ENCODE measurements at places on chromosomes 4 and X.

DNA sequence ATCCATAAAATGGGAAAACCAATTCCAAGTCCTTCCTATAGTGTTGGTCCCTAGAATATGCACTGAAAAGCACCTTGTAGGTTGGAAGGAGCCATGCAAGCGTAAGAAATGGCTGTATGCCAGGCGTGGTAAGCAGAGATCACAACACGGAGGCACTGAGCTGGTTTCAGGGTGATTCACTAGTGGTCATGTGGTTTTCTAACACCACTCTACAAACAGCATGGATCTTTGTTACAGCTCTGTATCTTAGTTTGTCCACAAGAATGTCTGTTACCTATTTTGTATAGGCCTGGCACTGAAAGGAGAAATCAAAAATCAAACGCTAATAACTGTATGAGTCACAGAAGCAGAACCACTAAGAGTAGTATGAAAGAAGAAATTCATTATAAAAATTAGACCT is 71.9 kb downstream of the MAGEB17 start:
- peak; percentile 35 for DNase-seq

DNA sequence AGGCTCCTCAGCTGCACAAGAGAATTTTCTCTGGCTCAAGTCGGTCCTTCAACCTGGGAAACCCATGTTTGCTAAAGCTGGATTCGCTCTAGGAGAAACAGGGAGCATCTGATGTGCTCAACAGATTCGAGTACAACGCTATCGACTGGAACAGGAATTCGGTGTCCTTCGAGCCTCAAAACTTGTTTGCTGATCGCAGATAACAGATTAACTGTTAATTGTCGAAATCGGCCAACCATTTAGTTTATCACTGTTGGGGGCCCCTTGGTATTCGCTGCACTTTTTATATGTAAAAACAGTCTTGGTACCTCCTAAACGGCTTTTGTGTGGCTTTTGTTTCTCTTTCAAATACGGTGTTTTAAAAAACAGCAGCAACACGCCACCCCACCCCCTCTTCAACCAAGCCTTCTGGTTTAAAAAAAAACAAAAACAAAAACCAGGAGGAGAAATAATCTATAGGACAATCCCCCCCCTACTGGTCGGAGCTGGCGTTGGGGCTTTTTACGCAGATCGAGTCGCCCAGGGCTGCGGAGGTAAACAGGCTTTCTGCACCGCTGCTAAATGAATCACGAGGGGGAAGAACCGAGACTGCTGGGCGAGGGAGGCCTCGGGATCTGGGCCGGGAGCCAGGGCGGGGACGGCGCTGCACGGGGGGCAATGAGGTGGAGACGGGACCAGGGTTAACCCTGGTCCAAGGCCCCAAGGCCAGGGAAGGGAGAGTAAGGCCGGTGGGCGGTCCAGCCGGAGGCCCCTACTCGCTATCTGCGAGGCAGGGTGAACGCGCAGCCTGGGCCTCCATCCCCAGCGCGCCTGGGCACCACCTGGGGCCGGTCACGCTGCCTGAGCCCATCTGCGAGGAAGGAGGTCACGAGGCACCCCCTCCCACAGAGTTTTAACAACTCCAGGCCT is 71.7 kb upstream of the BCOR start:
- no peak for DNase-seq

DNA sequence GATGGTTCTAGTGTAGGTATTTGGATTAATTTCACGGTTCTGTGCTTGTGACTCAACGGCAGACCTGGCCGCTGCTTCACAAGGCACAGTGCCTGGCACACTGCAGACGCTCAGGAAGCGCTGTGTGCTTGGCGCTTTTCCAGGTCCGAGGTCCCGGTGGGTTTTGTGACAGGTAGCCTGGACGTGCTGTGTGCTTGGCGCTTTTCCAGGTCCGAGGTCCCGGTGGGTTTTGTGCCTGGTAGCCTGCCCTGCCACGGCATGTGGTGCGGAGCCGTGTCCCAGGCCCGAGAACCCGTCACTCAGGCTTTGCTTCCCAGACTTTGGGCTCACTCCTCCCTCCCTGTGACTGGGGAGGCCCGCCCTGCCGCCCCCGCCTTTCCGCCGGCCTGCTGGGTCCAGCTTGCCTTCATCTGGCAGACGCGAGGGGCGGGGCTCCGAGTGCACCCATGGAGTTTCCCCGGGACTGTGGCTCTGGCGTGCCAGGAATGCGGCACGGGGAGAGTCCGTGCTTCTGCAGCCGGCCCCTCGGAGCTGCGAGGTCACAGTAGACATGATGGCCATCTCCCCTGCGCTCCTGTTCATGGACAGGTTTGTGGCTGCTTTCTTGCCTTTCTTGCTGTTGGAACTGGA is 44.2 kb downstream of the TBC1D14 start:
- no peak for DNase-seq

DNA sequence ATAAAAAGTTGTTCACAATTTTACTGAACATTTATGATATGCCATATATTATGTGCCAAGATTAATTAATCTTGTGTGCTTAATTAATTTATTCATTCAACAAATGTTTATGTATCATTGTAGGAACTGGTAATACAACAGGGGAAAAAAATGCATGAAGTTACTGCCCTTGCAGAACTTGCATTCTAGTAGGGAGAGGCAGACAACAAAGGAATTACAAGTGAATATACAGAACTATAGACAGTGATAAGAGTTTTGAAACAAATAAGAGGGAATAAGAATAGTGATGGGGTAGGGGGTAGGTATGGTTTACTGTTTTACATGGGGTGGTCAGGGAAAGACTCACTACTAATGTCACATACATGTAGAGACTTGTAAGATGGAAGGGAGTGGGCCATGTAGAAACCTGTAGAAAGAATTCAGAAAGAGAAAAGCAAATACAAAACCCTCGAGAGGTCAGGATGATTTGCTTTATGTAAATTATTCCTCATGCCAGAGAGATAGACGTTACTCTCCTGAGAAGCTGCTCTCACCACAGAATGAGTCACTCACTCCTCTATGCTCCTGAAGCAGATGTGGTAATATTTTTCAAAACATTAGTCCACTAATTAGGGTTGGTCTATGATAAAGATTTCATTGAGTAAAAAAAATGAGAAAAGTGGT is 855.0 kb upstream of the GRID2 start:
- DNase-seq: no peak

DNA sequence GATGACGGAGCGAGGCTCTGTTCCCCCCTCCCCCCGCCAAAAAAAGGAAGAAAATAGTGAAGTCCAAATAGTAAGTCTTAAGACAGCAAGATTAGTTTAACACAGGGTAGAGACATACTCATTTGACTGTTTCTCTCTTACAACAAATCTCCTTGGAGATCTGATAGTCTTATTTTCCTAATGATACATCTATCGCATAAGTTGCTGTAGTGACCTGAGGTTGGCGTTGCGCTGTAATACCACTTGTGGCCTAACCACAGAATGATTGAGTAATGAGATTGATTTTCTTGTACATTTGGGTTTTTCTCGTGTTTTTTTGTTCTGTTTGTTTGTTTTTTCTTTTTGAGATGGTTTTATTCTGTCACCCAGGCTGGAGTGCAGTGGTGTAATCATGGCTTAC is 27.2 kb downstream of the OCIAD1 start:
- DNase-seq: no peak

GRCh38 chr4:132646186-132646585 is 502.9 kb upstream of the PCDH10 start:
- peak; percentile 44 for DNase-seq

DNA sequence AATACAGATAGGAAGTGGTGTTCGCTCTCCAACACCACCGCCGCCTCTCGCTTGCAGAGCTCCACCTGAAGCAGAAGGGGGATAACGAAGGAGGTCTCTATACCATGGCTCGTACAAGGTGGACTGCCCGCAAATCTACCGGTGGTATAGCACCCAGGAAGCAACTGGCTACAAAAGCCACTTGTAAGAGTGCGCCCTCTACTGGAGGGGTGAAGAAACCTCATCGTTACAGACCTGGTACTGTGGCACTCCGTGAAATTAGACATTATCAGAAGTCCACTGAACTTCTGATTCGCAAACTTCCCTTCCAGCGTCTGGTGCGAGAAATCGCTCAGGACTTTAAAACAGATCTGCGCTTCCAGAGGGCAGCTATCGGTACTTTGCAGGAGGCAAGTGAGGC is 5.2 kb upstream of the BMP15 start:
- no peak for DNase-seq

DNA sequence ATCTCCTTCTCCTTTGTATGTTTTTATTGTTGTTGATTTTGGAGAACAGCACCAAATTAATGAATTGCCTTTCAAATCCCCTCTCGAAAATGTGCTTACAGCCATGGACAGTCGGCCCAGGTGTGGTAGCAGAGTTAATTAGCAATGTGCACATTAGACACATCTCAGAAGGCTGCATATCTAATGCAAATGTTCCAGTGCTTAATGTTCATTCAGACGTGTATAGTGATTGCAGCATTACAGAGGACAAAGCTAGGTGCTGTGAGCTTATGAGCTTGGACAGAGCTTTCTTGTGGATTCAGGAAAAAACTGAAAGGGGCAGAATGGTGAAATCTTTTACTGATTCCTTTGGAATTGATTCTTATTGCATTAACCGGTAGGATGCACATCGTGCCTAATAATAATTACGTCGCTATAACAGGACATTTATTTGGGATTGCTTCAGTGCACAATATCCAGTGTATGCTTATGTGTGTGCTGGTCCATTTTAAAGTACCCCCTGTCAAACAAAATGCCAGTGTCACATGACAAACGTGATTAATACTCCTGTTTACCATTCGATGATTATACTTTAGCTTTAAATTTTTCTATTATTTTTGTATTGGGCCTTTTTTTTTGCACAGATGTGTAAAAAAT is 552.9 kb upstream of the EPHA5 start:
- DNase-seq: no peak

- no peak for DNase-seq
These were observed 28.4 kb upstream of the GRPEL1 start for GRCh38 chr4:7096236-7096635.

DNA sequence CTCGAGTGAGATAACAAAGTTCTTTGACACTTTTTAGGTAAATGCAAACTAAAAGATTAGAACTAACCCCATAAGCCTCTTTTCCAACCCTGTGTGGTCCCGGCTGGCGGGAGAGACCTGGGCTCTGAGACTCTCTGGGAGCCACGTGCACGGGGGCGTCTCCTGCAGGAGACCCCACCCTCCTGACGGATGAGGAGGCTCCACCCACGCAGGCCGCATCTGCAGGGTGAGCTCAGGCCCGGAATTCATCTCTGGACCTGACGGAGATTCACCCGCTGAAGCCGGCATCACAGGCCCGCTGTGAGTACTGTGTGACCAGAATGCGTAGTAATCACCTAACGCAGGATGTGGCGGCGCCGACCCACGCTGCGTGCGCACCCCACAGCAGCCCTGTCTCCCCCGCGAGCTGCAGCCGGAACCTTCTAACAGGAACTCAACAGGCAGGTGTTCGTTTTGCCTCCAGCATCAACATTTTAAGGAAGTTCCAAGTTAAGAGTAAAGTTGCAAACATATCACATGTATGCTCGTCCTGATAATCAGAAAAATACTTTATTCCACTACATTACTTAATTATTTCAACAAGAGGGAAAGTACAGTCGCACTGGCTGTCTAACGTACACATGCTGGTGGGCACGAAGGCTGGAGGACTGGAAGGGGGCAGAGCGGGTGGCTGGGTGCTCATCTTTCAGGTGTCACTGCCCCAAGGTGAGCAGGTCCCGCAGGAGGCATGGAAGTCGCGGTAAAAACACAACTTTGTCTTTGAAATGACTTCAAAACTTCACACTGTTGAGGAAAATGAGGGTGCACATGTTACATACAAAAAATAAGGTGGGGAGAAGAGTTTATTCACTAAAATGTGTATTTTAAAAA is 44.5 kb downstream of the FGFRL1 start:
- no peak for DNase-seq

GRCh38 chr4:143189528-143189927 is 4.8 kb downstream of the USP38 start:
- DNase-seq: no peak

- no peak for DNase-seq
These were observed 48.5 kb downstream of the MAGEC2 start for GRCh38 chrX:142156567-142156966.

DNA sequence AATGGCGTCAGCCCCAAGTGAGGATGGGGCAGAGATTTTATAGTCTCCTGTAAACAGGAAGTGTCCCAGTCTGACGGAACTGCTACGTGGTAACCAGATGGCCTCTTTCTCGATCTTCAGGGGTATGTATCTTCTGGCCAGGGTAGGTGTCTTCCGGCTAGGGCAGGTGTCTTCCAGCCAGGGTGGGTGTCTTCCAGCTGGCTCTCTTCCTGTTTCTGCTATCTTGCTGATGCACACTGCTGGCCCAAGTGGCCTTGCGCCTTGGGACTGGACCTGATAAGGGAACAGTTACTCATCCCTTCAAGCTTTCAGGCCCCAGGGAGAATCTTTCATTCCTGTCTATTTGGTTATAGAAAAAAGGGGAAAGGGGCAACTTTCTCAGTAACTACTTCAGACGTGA is 178.7 kb upstream of the MAGEE2 start:
- no peak for DNase-seq

DNA sequence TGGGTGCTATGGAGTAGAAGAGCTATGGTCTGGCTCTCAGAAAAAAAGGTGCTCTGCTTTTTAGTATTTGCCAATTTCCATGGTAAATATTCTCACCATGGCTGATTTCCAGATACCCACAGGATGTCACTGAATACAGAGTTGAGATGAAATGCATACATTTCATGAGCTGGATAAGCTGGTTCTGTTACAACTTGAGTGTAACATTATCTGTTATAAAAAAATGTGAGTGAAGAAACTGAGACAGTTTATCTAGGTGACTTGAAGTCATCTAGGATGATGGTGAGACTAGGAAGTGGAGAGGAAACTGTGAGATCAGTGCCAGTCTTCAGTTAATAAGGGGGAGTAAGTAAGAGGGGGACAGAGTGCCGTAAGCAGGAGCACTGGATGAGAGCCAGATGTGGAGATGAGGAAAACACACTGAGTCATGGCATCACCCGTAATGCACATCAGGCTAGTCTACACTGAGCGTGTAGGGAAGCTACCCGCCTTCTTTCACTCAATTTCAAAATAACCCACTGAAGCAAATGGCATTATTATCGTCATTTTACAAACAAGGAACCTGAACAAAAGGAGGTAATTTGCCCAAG is 5.0 kb downstream of the HPSE start:
- no peak for DNase-seq

DNA sequence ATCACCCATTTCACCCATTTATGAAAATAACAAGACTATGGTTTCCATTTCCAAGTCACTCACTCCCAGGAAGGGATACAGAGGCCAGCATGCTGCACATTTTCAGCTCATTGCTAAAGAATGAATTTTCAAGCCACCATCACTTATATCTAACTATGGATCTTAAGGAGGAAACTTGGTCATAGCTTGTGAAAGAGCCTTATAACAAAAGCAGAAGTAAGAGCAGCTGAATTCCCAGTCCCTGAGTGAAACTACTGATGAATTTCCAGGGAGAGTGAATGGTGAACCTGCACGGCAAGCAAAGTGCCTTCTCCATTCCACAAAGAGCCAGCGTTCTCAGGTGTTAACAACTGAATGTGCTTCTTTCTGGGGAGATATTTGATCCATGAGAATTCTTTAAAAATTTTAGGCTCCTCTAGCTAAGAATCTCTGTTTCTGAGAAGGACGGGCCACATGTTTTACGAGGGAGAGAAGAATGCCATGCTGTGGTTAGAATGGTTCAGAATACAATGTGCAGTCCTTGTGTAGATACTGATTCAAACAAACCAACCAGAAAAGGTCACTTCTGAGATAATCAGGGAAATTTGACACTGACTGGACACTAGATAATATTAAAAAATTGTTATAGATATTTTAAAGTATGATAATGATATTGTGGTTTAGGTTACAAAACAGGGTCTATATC is 24.0 kb downstream of the BTC start:
- DNase-seq: no peak
